Ascending aorta (tissue), 2 donors: ENCODE measurements at places on chromosomes 13 and 19.

GRCh38 chr13:110866491-110867170, 48.2 kb downstream of the ANKRD10 start:
- no peak for DNase-seq

DNA sequence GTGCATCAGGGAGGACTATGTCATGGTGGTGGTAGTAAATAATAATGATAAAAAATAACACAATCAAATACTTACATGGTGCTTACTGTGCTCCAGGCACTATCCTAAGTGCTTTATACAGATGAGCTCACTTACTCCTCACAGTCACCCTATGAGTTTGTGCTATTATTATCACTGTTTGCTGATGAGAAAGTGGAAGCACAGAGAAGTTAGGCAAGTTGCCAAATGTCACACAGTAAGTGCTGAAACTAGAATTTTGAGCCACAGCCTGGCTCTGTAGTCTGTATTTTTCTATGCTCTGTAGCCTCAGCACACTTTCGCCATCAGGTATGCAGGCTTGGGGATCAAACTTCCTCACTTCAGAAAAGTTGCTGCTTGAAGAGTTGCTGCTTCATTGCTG, 46.6 kb downstream of the HTR2A start:
- no peak for DNase-seq

DNA sequence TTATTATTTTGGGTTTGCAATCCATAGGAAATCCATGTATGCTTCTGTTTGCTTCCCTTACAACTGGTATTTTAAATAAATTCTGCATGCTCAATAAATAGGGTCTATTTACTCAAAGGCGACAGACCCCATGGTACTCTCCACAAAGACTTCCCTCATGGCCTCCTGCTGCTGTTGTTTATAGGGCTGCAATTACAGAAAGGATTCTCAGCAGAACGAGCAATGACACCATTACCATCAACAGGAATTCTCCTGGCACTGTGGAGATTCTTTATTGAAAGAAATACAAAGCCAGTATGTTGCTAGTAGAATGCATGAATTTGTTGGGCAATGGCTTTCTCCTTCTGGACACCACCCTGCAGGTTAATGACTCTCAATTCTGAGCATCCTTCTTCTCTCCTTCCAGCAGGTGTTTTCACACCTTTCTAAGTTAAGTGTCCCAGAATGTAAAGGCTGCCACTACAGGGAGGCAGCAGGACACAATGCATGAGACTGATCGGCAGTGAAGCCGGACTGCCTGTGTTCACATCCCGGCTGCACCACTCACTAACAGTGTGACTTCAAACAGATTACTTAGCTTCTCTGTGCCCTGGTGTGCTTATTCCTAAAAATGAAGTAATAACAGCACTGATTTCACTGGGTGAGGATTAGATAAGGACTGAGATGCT, 360.2 kb downstream of the DNAJC15 start:
- DNase-seq, result no peak

DNA sequence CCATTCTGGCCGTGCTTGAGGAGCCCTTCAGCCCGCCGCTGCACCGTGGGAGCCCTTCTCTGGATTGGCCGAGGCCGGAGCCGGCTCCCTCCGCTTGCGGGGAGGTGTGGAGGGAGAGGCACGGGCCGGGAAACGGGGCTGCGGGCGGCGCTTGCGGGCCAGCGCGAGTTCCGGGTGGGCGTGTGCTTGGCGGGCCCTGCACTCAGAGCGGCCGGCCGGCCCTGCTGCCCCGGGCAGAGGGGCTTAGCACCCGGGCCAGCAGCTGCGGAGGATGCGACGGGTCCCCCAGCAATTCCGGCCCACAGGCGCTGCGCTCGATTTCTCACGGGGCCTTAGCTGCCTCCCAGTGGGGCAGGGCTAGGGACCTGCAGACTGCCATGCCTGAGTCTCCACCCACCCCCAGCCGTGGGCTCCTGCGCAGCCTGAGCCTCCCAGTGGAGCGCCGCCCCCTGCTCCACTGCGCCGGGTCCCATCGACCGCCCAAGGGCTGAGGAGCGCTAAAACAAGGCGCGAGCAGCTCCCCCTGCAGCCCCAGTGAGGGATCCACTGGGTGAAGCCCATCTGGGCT, 76.5 kb downstream of the PCDH20 start:
- DNase-seq, result no peak

DNA sequence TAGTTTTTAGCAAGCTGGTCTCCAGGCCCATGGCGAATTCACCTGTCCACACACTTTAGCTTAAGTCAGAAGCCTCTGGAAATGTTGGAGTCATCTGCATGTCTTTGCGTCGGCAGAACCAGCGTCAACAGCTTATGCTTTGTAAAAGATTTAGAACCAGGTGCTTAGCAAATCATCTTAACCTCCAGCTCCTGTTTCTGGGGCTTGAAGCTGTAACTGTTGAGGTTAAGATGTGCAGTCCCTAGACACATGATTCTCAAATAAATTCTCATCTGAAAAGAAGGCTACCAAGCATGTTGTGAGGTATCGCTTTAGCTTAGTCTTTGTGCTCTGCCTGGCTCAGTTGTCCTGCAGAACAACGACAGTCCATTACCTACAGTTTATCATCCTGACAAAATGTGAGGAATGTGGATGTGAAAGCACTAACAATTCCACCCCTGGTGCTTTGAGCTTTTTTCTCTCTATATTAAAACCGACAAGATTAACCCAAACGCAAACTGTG, 4.4 kb downstream of the EFNB2 start:
- no peak for DNase-seq
